ENCODE measurements at places on chromosomes 5 and 9.

- no peak for DNase-seq
Measured at GRCh38 chr9:131411719-131412681, 18.1 kb downstream of the PRRC2B start.

DNA sequence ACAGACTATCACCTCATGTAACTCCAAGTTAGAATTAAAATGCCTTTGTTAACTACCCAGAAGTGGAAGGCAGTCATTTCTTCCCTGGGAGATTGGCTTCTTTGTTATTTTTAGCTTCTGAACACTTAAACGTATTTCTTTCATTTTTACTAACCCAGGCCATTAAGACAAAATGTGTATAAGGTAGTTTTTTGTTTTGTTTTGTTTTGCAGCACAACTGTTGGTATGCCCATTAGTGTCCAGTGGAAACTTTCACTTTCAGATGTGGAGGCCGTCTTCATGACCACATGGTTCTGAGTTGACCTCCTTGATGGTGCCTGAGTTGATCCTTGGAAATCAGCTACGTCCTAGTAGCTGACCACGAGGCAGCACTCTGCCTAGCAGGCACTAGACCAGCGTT, 264.6 kb upstream of the ZNF608 start:
- no peak for DNase-seq

DNA sequence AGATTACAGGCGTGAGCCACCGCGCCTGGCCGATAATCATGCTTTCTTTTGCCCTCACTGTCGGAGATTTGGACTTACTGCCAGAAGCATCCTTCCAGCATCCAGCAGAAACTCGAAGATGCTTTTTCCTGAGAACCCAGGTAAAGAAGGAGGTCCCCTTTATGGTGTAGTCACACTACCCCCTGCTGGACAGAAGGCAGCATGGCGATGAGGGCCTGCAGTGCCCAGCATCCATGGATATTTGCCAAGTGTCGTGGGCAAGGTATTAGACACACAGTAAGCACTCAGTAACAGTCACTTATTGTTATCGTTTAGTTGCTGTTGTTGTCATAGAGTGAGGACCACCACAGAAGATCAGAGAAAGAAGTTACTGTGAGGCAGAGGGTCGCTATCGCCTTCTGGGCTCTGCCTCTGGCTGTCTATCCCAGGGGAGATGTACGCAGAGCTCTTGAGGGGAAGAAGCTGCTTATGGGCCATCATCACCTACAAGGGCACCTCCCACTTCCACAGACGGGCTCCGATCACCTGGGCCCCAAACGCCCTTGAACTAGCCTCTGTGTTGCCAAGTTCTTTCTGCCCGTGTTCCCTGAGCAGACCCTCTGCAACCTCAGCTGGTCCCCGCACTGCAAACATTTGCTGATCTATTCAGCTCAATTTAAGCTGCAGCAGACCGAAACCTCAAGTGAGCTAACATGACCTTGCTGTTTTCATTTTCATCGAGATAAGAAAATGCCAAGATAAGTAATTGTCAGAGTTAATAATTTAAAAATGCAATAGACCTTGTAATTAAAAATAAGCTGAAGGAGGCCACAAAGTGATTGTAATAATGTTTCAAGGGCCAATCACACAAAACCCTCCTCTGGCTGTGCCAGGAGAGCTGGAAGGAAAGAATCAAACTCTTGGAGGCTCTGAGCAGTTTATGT, 23.9 kb downstream of the C5orf15 start:
- DNase-seq, result no peak

DNA sequence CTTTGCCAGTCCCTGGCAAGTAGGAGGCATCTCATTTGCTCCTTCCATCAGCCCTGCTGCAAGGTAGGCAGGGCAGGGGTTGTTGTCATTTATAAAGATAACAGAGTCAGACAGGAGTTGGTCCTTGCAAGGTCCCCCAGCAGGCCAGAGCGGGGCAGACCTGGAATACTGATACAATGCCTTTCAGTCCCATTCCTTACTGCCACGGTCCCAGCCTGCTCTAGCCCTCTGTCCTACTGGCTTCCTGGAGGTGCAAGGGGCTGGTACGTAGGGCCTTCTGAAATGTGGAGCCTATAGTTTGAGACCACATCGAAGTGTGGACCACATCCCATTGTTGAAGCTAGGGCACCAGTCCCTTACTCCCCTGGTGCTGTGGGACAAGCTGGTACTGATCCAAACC, 42.8 kb upstream of the PITX1 start:
- no peak for DNase-seq

DNA sequence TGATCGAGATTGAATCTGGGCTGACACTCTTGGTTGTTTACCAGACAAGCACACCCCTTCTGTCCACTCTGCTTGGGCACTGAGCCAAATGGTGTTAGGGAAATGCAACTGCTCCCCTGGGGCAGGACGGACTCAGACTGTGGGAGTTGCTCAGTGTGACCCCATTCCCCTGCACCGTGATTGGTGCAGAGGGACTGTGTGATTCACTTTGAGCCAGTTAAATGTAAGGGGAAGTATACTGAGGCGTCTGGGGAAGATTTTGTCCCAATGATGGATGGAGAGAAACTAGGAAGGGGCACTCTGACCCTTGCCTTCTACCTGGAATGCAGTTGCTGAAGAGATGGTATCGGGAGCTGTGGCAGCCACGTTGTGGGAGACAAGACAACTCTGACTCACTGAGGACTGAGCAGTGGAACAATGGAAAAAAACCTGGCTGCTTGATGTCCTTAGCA, 196.0 kb upstream of the ANKRD55 start:
- no peak for DNase-seq

DNA sequence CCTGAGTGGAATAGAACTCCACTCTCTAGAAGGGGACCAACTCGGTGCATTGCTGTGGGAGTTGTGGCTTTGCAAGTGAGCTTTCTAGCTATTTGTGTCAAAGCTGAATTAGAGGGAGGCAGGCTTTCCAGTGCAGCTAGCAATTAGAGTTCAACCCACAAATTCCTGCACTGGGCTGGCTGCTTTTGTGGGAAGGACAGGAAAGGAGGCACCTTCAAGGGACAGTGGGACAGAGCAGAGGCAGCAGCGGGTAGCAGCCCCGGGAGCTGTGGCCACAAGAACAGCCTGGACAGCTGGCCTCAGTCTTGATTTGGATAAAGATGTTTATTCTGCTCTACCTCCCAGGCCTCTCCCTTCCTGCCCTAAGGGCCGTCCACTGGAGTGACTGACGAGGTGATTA, 83.7 kb upstream of the SLIT3 start:
- DNase-seq, result no peak

- DNase-seq, result no peak
Measured at GRCh38 chr9:5790923-5791322, 42.0 kb downstream of the ERMP1 start.
